ENCODE measurements at places on chromosomes 1 and 21. TPM values are rescaled to one million over a fixed set of nuclear protein-coding genes. Genes with fewer than 3 reads are reported as not detected.
A peak's percentile ranks its signal among the peaks of the same experiment; 100 is the strongest.

The CLCA1 gene
- 42.9 TPM for total RNA-seq

The CLEC20A gene
- total RNA-seq, result not detected

The NLRP3 gene
- 0.20 TPM for total RNA-seq

GRCh38 chr1:202176949-202177927 lies 16.4 kb upstream of the LGR6 start:
- DNase-seq, result no peak
- H3K36me3 ChIP-seq, result no peaks in the 10 kb centered on the region

DNA sequence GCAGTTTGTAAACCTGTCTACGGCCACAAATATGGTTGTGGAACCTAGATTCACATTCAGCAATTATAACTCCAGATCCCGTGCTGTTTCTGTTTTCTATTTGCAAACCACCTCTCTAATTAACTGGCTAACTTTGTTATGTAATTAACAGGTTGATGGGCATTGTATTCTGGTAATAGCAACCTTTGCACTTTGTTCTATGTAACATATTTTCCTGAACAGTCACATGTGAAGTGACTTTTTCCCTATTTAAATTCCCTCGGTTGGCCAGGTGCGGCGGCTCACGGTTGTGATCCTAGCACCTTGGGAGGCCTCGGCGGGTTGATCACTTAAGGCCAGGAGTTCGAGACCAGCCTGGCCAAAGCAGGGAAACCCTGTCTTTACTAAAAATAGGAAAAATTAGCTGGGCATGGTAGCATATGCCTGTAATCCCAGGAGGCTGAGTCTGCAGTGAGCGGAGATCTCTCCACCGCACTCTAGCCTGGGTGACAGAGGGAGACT lies 1.4 kb downstream of the ACADM start:
- no peaks in the 10 kb centered on the region for H3K36me3 ChIP-seq
- H3K27me3 ChIP-seq, result no peaks in the 10 kb centered on the region
- DNase-seq, result peak; percentile 75
- H3K27ac ChIP-seq, result peak overlapping the region; percentile 95

- no peaks in the 10 kb centered on the region for H3K36me3 ChIP-seq
- H3K4me1 ChIP-seq, result no peaks in the 10 kb centered on the region
- DNase-seq, result no peak
- no peak overlapping the region for H3K27ac ChIP-seq
- H3K4me3 ChIP-seq, result no peak overlapping the region
- peaks cover 19% of the 10 kb centered on the region for H3K27me3 ChIP-seq
These were observed 5.4 kb upstream of the SLAMF8 start for GRCh38 chr1:159821171-159821867.

DNA sequence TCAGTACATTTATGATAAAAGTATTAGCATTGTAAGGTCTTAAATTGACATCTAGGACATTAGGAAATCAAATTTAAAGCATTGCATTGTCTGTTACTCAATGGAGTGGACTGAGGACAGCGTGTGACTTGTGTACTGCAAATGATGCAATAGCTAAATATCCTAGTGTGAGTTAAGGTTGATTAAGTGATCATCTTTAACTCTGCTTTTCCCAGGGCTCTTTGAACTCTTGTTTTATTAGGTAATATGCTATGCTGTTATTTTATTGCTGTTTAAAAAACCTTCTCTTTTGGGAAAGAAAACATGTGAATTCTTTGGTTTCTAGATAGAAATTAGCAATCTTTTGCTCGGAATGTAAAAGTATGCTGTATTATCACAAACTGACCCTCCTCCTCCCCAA lies 38.6 kb downstream of the NFIA start:
- no peaks in the 10 kb centered on the region for H3K27me3 ChIP-seq
- peaks cover 47% of the 10 kb centered on the region for H3K4me1 ChIP-seq
- H3K27ac ChIP-seq, result peak overlapping the region; percentile 0
- DNase-seq, result no peak

DNA sequence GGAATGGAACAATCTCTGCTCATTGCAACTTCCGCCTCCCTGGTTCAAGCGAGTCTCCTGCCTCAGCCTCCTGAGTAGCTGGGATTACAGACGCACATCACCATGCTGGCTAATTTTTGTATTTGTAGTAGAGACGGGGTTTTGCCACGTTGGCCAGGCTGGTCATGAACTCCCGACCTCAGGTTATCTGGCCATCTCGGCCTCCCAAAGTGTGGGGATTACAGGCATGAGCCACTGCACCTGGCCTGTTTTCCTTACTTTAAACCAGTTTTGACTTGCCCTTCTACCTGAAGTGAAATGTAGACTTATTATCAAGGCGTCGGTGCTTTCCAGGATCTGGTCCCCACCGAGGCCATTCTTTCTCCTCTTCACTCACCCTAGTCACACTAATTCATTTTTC lies 141.8 kb downstream of the DYRK1A start:
- H3K36me3 ChIP-seq, result peaks cover 5% of the 10 kb centered on the region
- no peaks in the 10 kb centered on the region for H3K27me3 ChIP-seq
- no peak overlapping the region for H3K4me3 ChIP-seq
- H3K4me1 ChIP-seq, result no peaks in the 10 kb centered on the region
- H3K27ac ChIP-seq, result no peak overlapping the region
- no peak for DNase-seq

DNA sequence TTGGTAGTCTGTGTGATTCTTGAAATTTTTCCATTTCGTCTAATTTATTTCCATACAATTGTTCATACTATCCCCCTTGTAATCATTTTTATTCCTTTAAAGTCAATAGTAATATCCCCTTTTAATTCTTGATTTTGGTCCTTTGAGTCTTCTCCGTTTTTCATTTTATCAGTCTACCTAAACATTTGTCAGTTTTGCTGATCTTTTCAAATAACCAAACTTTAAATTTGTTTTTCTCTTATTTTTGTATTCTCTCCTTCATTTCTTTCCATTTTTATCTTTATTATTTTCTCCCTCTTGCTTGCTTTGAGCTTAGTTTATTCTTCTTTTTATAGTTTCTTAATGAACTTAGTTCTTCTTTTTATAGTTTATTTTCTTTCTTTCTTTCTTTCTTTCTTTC lies 21.1 kb upstream of the SLAMF1 start:
- no peaks in the 10 kb centered on the region for H3K36me3 ChIP-seq
- no peak overlapping the region for H3K4me3 ChIP-seq
- peaks cover 9% of the 10 kb centered on the region for H3K4me1 ChIP-seq
- DNase-seq, result no peak
- no peak overlapping the region for H3K27ac ChIP-seq

DNA sequence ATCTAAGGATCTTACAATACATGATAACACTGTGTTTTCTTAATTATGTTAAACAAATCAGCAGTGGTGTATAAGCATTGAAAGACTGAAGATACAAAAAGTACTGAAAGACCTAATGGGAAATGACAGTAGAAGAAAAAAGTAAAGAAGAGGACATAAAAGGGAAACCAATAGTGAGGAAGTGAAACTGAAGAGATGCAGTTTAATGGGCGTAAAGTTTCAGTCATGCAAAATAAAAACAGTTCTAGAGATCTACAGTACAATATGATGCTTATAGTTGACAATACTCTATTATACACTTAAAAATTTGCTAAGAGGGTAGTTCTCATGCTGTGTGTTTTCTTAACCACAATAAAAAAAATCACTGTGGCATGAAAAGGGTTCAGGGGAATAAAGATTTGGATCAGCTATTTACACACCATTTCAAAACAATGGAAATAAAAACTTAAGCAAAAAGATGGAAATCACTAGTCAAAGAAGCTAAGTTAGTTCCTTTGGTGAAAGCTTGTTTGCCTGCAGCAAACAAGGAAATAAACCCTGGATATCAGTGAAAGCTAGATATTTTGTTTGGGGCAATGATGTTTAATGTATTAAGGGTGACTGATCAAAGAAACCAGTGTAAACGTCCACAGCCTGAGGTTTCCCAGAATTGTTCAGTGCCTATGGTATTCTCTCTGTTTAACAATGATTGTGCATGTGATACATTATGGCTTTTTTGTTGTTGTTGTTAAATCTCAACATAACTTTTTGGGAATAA lies 1160.8 kb upstream of the ADGRL2 start:
- H3K4me1 ChIP-seq, result no peaks in the 10 kb centered on the region
- DNase-seq, result no peak

GRCh38 chr1:92739669-92740524 lies 45.0 kb downstream of the EVI5 start:
- H3K27me3 ChIP-seq, result no peaks in the 10 kb centered on the region
- H3K27ac ChIP-seq, result no peak overlapping the region
- peaks cover 10% of the 10 kb centered on the region for H3K4me1 ChIP-seq
- DNase-seq, result no peak
